ENCODE measurements at places on chromosomes 2 and 18.

- no peak for DNase-seq
Measured at GRCh38 chr2:39039072-39039471, 81.8 kb downstream of the SOS1 start.

DNA sequence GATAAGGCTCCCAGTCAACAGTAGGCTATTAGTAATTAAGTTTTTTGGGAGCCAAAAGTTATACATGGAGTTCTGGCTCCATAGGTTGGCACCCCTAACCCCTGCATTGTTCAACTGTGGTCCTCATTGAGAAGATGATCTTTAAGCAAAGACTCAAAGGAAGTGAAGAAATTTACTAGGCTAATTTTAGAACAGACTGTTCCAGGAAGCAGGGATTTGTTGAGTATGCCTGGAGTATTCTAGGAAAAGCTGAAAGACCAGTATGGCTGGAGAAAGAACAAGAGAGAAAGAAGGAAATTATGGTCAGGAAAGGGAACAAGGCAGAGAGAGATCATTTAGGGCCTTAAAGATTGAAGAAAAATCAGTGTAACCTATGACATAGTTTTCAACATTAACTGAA, 125.1 kb downstream of the PMAIP1 start:
- no peak for DNase-seq

DNA sequence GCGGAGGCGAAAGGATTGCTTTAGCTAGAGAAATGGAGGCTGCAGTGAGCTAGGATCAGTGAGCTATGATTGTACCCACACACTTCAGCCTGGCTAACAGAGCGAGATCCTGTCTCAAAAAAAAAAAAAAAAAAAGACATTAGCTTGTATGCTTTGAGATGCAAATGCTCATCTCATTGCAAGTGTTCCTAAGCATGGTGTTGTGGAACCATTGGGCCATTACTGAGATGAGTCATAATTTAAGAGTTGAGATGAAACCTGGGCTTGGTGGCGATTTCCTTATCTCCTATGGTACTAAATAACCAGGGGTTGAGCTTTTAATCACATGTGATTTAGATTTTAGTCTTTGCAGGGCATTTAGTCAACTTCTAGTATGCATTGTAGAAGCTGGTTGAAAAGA, 2.2 kb downstream of the PLEKHA3 start:
- no peak for DNase-seq

DNA sequence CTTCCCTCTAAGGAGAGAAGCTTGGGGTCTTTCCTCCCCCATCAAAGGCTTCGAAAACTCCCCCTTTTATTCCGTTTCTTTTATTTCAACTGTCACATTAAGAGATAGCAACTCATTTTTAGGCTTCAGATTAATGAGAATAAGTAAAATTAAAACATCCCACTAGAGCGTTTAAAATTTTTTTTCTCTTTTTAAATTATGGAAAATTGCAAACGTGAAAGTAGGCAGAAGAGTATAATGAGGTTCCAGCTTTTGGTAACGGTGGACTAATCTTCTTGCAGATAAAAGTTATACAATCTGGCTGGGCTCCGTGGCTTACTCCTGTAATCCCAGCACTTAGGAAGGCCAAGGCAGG, 21.9 kb upstream of the RMP24 start:
- no peak for DNase-seq

DNA sequence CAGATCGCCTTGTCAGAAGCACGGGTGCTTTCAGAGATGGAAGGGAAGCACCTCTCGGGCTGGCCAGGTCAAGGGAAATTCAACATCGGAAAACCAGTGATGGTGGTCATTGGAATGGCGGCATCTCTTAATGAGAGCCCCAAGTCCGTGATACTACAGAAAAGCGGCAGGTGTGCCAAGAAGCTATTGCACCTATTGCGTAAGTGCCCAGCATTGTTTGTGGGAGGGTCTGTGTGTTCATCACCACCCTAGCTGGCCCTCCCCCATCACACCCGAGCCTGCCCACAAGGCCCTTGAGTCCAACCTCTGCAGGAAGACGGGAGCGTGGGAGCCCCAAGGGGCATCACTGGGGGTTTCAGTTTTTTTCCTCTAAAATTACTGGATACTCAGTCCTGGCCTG, 100.7 kb downstream of the DGKD start:
- DNase-seq = no peak

- DNase-seq = no peak
Measured at GRCh38 chr2:28413899-28414295, 21.2 kb downstream of the FOSL2 start.

DNA sequence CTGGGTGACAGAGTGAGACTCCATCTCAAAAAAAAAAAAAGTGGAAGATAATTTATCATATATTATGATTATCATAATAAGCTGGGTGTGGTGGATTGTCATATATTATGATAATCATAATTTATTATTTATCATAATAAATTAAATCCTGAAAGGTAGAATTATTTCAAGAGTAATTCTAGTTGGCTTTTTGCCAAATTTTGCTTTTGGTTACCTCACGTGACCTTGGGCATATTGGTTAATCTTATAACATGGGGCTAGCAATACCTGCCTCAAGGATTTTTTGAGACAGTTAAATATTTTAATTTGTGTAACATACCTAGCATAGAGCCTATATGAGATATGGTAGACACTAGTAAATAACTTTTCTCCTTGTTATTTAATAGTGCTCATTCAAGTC, 111.3 kb upstream of the TTC27 start:
- DNase-seq = no peak

- DNase-seq = no peak
Measured at GRCh38 chr18:45660746-45661145, 45.5 kb downstream of the SLC14A2 start.

- no peak for DNase-seq
Measured at GRCh38 chr2:53813151-53813550, 26.3 kb downstream of the ERLEC1 start.

DNA sequence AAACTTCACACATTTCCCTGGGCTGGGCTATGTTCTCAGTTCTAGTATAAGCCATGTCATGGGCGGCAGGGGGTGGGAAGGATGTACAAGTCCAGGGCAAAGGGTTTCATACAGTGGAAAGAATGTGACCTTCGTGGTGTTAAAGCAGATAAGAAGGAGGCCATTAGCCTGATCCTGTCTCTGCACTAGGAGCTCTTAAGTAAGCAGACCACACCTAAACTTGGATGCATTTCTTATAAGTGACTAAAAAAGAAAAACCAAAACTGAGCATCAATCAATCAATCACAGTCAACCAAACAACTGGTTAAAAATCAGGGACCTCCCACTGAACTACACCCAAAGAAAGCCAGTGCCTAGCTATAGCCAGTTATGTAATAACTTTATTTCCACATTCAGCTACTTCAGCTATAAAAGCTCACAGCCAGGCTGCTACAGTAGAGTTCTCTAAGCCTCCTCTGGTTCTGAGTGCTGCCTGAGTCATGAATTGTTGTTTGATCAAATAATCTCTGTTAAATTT, 46.8 kb upstream of the RIOK3 start:
- no peak for DNase-seq

DNA sequence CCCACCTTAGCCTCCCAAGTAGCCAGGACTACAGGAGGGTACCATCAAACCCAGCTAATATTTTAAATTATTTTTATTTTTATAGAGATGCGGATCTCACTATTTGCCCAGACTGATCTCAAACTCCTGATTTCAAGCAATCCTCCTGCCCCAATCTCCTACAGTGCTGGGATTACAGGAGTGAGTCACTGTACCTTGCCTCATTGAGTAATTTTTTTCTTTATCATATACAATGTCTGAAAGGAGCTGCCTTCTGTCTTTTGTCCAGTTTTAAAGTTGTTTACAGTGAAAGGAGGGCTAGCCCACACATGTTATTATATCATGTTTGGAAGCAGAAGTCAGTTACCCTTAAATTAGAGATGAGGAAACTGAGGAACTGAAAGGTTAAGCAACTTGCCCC, 32.5 kb downstream of the PRKRA start:
- DNase-seq = no peak

DNA sequence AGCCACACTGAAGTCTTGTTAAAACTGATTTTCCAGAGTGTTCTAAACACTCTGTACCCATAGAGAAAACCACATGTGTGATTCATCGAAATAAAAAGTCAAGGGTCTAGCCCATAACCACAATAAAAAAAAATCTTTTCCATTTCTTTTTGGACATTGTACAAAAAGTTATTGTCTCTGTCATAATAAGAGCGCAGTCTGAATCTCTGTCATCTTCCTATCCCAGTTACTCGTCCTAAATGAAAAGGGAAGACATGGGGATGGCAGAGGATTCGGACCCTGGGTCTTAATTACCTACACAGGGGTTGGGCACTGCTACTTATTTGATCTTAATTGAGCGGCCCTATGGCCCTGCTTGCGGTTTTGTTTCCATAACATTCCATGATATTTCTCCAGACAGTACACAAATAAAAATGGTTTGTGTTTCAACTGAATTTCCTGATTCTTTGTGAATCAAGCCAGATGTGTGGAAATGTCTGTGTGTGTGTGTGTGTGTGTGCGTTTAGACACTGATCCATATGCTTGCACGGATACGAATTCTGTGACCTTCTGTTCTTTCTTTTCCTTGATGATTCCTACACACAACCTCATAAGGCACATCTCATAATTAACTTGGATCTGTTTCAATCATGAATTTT, 133.4 kb upstream of the SPATS2L start:
- DNase-seq = peak; percentile 61

- no peak for DNase-seq
Measured at GRCh38 chr2:222108957-222109585, 189.7 kb downstream of the PAX3 start.

GRCh38 chr2:42328148-42328833, 32.7 kb downstream of the COX7A2L start:
- DNase-seq = peak; percentile 33

DNA sequence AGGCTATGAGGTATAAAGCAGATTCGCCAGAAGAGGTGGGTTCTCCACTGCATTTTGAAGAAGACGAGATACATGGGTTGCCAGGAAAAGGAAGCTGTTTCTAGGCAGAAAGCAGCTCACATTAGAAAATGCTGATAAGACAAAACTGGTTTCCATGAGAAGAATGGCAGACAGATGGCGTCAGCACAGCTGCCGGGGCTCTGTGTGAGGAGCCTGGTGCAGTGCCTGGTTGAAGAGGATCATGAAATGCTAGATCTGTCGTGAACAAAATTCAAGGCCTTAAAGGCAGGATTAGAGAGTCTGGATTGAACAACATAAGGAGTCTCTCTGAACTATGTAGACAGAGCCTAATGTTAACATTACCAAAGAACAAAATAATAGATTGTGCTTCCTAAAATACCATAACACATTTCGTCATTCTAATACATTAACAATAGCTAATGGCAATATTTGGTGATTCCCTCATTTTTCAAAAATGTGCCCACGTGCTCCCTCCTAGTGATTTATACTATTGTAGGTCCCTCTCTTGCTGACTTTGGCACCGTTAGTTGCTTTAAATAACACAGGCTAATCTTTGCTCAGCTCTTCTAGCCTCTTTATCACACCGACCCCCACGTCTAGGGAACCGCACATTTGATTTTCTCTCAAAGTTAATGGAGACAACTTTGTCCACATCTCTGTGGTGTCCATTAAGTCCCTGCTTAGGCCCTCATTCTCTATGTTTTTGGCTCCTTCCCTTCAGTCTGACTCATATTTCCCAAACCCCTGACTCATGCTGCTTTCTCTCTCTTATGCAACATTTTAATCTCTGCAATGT, 38.2 kb downstream of the EFEMP1 start:
- peak; percentile 91 for DNase-seq

GRCh38 chr2:3728104-3729054, 25.0 kb downstream of the DCDC2C start:
- DNase-seq = peak; percentile 47

Measured in EL (cell line).